ENCODE measurements at places on chromosomes 5 and 9.

- no peak for DNase-seq
Observed at GRCh38 chr5:149702934-149703646, 27.0 kb upstream of the PPARGC1B start.

- DNase-seq = no peak
Observed at GRCh38 chr5:6632324-6632887, 438 bp downstream of the NSUN2 start.

DNA sequence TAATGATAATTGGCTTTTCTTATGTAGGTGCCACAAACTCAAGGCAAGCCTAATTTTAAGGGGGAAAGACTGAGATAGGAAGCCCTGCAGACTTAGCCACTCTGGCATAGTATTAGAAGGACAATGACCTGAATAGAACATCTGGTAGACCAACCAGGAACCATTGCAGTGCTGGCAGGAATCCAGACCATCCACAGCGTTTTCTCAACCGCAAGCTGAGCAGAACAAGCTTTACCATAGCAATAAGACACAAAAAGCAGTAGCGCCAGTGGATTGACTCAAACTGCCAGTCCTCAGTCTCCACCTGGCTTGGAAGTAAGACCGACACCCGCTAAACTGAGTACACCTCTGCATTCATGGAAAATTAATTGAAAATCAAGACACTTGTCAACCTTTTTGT lies 141.3 kb upstream of the LPAR1 start:
- DNase-seq = peak; percentile 53

DNA sequence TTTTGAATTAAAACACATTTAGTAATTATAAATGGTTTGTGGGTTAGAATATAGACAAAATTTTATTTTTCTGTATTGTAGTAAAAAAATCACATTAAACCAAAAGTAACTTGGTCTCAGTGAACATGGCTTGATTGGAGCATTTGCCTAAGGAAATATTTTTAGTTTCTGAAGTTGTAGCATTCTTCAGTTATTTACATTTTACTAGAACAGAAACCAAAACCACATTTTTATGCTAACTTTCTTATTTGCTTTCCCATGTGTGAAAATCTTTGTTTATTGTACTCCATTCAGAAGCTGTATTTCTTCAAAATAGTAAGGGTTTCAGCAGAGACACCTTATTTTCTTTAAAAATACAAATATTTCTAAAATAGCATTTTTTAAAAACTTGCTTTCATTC lies 129.9 kb downstream of the SGCD start:
- DNase-seq = no peak

DNA sequence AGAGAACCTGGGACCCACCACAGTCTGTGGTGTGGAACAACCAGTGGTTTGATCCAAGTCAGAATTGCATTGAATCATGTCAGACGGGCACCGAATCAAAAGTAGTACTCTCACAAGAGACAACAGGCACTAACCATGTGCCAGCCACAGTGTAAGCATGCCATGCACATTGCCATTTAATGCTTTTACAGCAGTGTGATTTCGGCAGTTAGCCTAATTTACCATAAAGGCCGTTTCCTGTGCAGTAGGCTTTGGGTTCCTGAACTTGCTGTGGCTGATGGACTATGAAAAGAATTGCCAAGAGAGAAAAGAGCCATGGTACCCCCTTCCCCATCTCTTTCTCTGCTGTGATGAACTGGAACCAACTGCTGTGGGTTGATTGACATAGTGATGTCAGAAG lies 540.6 kb downstream of the EBF1 start:
- DNase-seq = no peak

- DNase-seq = no peak
Observed at GRCh38 chr9:112434487-112434886, 52.1 kb upstream of the KIAA1958 start.

- no peak for DNase-seq
Observed at GRCh38 chr5:3598769-3599211, 3.2 kb downstream of the IRX1 start.

DNA sequence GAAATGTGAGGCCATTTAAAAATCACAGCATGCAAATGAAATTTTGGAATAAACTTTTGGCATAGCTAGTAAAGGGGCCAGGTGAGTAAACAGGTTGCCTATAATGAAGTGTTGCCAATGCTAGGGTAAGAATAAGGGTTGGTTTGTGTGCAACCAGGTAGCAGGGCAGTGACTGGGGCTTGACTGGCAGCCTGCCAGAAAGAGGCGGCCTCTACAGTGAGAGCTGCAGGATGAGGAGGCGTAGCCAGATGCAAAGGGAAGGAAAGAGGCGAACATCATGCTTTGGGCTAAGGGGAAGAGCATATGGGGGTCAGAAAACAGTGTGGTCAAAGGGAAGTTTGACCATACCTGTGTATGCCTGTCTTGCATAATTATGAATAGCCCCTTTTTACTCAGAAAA lies 70.6 kb downstream of the MAST4 start:
- DNase-seq = no peak

- DNase-seq = no peak
Observed at GRCh38 chr5:39009280-39009679, 64.9 kb downstream of the RICTOR start.

GRCh38 chr9:20294046-20294750 lies 328.1 kb downstream of the MLLT3 start:
- DNase-seq = no peak

GRCh38 chr5:39283231-39283818 lies 64.0 kb upstream of the FYB1 start:
- no peak for DNase-seq

DNA sequence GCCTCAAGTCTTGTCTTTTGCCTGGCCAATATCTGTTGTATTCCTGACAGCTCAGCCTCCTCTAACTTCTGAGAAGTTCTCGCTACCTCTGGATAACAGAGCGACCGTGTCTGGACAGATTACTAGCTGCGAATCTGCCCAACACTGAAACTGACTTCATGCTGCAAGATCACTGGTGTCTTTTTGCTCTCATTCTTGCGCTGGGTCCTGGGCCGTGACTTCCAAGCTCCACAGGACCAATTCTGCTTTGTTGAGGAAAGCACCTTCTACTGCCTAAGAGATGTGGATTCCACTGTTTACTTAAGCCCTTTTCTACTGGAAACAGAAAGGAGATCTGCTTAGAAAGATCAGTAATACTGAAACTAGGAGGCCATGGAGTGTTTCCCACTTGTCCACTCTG lies 978.8 kb upstream of the DMAC1 start:
- DNase-seq = no peak

DNA sequence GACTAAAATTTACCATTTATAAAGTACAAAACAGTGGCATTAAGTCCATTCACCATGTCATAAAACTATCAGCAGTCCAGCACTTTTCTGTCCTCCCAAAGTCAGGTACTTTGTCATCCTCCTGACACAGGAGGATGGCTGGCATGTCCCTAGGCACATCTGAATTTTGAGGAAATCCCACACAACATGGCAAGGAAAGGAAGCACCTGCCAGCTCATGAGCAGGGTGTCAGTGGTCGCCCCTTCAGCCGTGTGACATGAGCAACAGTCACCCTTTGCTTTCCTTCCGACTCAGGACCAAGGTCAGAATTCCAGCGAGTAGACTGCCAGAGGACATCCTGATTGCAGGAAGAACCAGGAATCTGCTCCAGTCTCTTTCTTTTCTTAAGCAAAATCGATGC lies 77.1 kb downstream of the PPARGC1B start:
- DNase-seq = no peak

DNA sequence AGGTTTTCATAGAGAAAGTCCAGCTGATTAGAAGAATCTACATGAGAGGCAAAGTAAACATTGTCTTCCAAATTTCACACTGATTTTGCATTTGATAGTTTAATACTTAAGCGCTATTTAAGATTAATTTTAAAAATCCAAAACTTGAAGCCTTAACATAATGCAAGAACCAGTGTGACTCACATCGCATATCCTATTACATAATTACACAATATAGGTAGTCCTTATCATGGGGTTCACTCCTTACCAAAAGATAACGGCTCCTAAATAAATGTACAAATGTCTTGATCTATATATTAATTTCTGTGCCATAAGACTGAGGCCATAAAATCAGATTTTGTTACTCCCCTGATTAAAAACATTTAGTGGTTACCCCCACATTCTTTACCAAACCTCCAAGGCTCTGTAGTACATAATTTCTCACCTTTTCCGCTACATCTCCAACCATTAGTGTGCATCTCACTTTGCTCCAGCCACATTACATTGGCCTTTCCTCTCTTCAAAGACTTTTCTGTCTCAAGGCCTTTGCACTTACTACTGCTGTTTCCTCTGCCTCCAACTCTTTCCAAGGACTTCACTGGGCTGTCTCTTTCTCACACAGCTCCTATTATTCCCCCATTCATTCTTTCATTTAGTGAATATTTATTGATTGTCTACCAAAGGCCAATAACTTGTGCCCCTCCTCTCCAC lies 1.0 kb downstream of the RIOK2 start:
- no peak for DNase-seq

DNA sequence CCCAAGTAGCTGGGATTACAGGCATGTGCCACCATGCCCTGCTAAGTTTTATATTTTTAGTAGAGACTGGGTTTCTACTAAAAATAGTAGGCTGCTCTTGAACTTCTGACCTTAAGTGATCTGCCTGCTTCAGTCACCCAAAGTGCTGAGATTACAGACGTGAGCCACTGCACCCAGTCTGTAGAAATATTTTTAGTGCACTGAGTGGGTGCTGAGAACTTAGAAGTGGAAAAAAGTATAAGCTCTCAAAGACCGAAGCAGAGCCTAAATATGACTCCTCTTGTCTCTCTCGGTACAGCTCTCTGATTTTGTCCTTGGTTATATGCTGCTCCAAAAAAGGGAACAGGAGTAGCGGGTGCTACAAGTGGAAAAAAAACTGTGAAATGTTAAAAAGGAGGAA lies 353.8 kb upstream of the IZUMO3 start:
- no peak for DNase-seq

DNA sequence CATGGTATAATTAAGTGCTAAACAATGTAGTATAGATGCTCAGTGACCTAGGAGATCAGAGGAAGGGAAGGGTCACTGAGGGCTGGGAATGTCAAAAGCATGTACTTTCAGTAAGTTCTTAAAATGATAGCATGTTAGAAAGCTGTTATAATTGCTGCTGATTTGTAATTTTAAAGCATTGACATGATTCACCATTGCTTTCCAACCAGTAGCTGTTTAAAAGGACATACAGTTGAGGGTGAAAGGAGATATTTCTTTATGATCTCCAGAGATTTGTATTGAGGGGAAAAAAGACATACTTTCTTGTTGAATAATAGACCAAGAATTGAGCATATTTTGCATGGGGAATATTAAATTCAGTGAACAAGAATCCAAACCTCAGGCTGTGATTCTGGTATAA lies 1.2 kb upstream of the SLC1A3 start:
- DNase-seq = no peak

DNA sequence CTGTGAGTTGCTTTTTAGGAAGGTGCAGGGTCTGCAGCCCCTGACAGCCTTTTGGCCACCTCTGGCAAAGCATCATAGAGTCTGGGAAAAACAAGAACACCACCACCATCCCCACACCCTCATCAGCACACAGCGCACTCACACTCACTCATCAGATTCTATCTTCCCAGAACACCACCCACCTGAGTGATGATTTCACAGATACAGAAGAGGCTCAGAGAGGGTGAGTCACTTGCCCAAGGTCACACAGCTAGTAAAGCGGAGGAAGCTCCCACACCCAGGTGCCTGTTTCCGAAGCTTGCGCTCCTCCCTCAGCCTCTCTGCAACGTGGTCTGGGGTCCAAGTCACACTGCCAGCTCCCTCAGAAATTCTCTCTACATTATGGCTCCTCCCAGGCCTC lies 41.8 kb upstream of the HRH2 start:
- DNase-seq = no peak

DNA sequence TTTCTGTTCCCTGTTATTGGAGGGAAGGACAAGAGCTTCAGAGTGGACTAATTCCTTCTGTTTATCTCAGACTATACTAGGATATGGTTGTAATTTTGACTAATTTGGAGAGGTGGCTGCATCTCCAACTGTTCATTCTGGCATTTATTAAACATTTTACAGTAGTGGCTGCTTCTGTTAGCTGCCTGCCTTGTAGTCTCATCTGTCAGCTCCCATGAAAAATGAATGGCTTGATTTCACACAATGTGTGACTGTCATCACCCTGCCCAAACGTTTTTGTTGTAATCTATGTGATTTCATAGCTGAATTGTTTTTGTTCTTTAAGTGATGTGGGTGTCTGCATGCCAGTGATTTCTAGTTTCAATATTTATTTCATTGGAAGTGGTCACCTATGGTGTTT lies 459.4 kb upstream of the PTPRD start:
- DNase-seq = no peak

GRCh38 chr5:171673328-171673727 lies 112.3 kb upstream of the SMIM23 start:
- no peak for DNase-seq

GRCh38 chr9:103245369-103245768 lies 250.2 kb downstream of the CYLC2 start:
- DNase-seq = no peak

- no peak for DNase-seq
Observed at GRCh38 chr5:151773951-151774350, 2.2 kb downstream of the G3BP1 start.

GRCh38 chr9:3359778-3360177 lies 166.0 kb downstream of the RFX3 start:
- DNase-seq = no peak

GRCh38 chr5:26553079-26553478 lies 485.3 kb downstream of the CDH9 start:
- no peak for DNase-seq

Measured in psoas muscle (tissue), 8 donors.